ENCODE measurements at places on chromosomes 5 and 9. TPM values are rescaled to one million over a fixed set of nuclear protein-coding genes. Genes with fewer than 3 reads are reported as not detected.

The BTF3 gene
- 1,023 TPM for total RNA-seq

The DMRT2 gene
- not detected for total RNA-seq

The SV2C gene
- total RNA-seq: not detected

The FAM200C gene
- total RNA-seq: 2.5 TPM

The HTR1A gene
- total RNA-seq: not detected

The PCDHA7 gene
- total RNA-seq: 0.08 TPM

The ANKRD34B gene
- total RNA-seq: 0.07 TPM

The TMEM215 gene
- not detected for total RNA-seq

The PCDH12 gene
- total RNA-seq: not detected

The LCN2 gene
- total RNA-seq: 3.3 TPM

The PCDHGB5 gene
- total RNA-seq: 2.5 TPM

The FGFR4 gene
- total RNA-seq: 23.4 TPM

The MYOT gene
- total RNA-seq: not detected

The WDR31 gene
- 1.1 TPM for total RNA-seq

The SYK gene
- total RNA-seq: not detected

The DNAJC21 gene
- 36.6 TPM for total RNA-seq

The PCDHGC3 gene
- 6.3 TPM for total RNA-seq

The SLC30A5 gene
- 39.0 TPM for total RNA-seq

The SPAAR gene
- not detected for total RNA-seq

The MOB3B gene
- total RNA-seq: 8.4 TPM

The PCDHGA11 gene
- total RNA-seq: 0.02 TPM

The GRM6 gene
- not detected for total RNA-seq

The MELK gene
- total RNA-seq: 78.3 TPM
